ENCODE measurements at places on chromosomes 1 and 21.
A peak's percentile ranks its signal among the peaks of the same experiment; 100 is the strongest.

DNA sequence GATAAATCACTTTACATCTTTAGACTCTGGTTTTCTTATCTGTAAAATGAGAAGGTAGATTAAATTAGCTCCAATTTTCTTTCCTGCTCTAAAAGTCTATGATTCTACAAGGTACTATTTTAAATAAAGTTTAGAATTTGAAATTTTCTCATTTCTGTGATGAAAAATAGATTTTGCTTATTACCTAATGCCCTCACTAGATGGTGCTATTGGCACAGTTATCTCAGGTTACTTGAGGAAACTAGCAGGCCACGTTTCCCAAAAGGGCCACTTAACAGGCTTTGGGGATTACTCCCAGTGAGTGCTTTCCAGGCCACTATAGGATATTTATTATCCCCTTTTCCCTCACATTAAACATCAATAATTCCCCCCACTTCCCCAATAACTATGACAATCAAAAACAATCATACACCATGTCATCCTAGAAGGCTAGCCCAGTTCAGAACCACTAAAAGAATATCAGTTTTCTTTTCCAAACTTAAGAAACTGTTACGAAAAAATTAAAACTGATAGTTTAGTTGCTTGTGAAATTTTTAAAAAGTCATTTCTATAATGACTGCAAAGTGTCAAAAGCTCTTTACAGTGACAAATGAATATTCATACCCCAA lies 30.6 kb downstream of the OMA1 start:
- DNase-seq: peak; percentile 52

- DNase-seq: no peak
These were observed 30.2 kb downstream of the USP1 start for GRCh38 chr1:62467092-62467491.

DNA sequence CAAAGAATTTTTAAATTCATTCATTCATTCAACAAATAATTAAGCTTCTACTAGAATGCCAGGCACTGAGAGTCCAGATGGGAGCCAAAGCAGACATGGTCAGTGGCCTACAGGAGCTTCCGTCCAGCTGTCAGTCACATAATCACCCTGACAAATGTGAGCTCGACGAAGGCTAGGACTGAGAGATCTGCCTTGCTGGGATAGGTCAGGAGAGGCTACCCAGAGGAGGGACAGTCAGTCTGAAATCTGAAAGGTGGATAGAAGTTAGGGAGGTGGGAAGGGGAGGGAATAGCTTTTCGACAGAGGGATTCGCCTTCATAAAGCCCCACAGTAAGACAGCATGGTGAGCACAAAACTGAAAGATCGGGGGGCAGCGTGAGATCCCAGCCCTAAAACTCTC lies 8.3 kb downstream of the EPHX1 start:
- DNase-seq: no peak

DNA sequence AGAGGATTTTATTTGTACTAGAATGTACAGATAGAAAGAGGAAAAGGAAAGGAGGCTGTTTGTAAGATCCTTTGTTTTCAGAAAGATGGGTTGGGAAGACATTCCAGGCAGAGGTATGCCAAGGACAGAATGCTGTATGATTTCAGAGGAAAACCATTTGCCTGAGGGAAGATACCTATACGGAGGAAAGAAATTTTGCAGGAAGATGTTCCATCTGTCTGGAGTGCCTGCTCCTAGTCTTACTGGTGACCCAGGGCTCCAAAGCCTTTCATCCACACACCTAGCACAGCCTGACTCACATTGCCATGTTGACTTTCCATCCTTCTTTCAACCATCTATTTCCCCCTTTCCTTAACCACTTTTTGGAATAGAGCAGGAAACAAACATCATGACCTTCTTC lies 18.2 kb downstream of the SAMD13 start:
- DNase-seq: peak; percentile 82

GRCh38 chr1:67978890-67979516 lies 71.4 kb downstream of the DIRAS3 start:
- DNase-seq: no peak

GRCh38 chr1:194102607-194103006 lies 916.2 kb upstream of the B3GALT2 start:
- DNase-seq: peak; percentile 49

- DNase-seq: peak; percentile 71
These were observed 182.4 kb downstream of the MIS18A start for GRCh38 chr21:32096411-32096810.

DNA sequence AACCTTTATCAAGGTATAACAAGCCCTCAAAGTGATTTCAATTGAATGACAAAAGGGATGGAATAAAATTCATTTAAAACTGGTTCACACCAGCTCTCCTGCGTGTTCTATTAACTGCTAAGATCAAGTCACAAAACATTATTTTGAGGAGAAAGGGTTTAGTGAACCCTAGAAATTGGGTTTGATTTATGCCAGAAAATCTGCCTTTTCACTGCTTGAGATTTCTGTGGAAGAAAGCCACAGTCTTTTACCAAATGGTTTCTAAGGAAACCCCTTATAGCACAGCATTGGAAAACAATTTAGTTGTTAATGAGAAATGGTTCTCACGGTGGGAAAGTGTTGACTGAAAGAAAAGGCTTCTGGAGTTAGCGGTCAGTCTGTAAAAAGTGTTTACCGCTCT lies 43.6 kb upstream of the DPH5 start:
- DNase-seq: no peak

- DNase-seq: no peak
These were observed 25.2 kb upstream of the FOXE3 start for GRCh38 chr1:47390843-47391242.

DNA sequence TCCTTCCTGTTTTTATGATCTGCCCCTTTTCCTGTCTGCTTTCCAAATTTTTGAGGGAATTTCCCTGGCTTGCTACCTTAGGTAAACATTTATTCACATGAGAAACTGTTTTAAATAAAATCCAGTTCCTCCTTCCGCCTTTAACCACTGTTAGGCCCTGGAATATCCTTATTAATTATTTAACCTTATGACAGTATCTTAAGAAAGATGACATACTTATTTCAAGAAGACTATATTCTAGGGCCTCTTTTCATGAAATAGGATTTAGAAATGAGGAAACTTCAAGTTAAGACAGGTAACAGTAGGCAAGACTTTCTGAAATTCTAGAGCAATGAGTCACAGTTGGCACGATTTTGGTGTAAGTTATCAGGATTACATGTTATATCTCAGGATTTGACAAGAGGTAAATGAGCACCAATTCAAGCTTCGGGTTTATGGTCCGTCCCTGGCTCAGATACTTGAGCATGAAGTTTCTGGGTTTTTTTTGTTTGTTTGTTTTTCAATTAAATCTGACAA lies 2.0 kb upstream of the TNFSF18 start:
- DNase-seq: no peak

DNA sequence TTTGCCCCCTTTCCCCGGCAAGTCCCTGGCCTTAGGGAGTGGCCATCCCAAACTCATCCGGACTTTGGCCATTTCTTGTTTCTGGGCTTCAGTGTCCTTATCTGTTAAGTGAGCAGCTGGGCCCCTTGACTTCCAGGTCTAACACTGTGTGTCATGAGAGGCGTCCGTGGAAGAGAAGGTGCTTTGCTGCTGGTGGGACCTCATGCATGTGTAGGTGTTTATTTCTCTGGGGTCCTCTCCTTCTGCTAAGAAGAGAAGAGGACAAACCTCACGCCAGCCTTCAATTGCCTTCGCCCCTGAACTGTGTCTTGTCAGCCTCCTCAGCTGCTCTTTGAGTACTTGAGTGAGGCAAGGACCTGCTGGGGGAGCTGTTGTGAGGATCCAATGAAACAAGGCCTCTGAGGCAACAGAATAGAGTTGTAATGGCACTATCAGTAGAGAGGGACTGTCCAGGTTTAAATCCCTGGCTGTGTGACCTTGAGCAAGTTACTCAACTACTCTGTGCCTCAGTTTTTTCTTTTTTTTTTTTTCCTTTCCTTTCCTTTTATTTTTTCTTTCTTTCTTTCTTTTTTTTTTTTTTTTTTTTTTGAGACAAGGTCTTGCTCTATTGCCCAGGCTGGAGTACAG lies 72.5 kb downstream of the RUNX3 start:
- peak; percentile 50 for DNase-seq

DNA sequence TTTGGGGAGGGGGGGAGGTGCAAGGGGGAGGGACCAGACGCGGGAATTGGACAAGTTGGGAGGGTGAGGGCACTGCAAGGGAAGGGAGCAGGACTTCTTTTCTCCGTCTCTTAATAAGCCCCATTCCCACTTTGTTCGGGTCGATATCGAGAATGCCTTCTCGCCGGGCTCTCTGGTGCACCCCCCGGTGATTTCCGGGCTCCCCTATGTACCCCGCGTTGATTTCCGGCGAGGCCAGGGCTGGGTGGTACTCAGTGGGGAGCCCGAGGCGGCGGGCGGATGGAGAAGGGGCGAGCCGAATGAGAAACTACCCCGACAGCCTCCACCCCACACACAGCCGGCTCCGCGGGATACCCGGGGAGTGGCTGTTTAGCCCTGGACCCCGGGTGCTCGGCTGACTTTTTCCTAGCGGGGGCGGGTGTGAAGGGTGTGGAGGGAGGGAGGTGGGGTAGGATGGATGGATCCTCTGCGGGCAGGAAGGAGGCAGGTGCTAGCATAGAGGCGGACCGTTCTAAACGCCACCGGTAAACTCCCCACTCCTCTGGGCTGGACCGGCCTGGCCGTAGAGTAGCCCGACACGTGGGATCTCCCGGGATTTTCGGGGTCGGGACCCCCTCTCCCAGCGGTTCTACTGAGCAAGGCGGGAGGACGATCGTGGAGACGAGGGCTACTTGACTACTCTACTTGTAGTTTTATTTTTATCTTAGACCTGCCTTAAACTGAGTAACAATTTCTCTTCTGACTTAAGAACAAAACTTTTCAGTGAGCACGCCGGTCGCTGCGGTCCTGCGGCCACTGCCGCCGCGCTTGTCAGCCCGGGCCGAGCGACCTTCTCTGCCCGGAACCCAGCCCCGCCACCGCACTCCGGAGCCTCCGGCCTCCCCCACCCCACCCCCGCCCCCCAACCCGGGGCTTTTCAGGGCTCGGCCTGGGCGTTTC lies 1.0 kb downstream of the RNF220 start:
- no peak for DNase-seq

DNA sequence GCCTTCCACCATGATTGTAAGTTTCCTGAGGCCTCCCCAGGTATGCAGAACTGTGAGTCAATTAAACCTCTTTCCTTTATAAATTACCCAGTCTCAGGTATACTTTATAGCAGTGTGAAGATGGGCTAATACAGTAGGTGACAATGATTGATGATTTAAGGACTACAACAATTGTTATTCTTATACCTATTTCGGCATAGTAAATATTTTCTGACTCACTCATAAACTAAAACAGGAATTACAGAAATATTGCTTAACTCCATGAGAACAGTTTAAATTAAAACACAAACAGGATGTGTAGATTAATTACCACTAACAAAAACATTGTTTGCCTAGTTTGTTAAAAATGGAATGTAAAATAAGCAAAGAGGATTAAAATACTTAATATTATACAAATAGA lies 839.9 kb downstream of the LTN1 start:
- DNase-seq: no peak
